ENCODE measurements at places on chromosomes 12 and 14.

GRCh38 chr12:12839873-12840579, 26.9 kb downstream of the DDX47 start:
- DNase-seq = peak; percentile 55

GRCh38 chr14:35341751-35342488, 49.7 kb downstream of the PSMA6 start:
- DNase-seq = peak; percentile 72

DNA sequence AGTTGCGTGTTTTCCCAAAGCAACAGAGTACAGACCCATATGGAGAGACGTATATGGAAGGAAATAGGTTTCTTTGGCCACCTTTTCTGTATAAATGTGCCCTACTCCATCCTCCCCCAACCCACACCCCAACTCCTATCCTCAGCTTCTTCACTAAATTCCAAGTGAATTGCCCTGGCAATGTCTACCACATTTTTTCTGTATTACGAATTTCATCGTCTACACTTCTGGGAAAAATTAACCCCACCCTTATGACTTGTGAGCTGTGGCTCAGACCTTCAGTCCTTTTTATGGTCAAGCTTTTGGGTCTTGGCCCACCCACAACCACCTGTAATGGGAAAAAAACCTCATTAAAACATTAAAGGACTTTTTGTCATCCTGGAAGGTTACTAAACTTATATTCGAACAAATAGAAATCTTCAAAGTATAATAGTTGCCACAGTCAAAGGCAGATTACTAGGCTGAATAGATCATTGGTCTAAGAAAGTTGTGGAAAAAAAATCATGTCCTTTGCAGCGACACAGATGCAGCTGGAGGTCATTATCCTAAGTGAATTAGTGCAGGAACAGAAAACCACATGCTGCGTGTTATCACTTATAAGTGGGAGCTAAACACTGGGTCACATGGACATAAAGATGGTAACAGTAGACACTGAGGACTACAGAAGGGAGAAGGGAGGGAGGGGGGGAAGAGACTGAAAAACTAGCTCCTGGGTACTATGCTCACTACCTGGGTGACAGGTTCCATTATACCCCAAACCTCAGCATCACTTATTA, 15.7 kb upstream of the NFKBIA start:
- no peak for DNase-seq

GRCh38 chr14:105120056-105120455, 48.5 kb downstream of the JAG2 start:
- DNase-seq = no peak

GRCh38 chr12:68158432-68158831, 1.1 kb downstream of the IFNG start:
- no peak for DNase-seq

DNA sequence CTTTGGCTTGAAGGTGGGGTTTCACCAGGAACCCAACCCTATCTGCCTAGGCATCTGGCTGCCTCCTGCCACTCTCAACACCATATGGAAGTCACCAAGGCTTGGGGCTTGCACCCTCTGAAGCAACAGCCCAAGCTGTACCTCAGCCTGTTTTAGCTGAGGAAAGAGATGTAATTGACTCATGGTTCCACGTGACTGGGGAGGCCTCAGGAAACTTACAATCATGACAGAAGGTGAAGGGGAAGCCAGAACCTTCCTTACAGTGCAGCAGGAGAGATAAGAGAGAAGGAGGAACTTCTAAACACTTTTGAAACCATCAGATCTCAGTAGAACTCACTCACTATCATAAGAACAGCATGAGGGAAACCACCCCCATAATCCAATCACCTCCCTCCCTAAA, 26.9 kb downstream of the GLIPR1L1 start:
- no peak for DNase-seq

- no peak for DNase-seq
Observed at GRCh38 chr12:24972078-24972477, 23.2 kb upstream of the BCAT1 start.

DNA sequence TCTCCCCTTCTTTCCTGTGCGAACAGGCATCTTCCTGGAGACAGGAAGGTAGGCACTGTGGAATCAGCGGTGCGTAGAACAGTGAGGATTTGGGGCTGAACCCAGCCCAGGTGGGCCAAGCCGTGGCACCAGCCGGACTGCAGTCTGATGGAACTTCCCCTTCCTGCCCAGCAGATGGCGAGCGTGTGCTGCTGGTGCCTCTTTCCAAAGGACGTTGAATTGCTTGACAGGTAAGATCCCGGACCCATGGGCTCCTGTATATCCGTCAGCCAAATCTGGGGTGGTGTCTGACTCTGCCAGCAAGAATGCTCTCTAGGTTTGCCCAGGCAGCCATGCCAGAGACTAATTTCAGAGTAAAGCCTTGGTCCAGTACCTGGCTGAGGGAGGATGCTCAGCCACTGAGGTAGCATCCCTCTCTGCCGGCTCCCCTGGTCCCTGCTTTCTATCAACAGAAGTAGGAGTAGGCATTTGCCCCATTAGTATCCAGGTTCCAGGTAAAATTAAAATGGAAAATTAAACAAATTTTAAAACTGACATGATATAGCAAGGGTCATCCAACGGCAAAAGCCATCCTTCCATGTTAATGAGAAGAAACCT, 21.1 kb upstream of the KCNA5 start:
- DNase-seq = peak; percentile 8

DNA sequence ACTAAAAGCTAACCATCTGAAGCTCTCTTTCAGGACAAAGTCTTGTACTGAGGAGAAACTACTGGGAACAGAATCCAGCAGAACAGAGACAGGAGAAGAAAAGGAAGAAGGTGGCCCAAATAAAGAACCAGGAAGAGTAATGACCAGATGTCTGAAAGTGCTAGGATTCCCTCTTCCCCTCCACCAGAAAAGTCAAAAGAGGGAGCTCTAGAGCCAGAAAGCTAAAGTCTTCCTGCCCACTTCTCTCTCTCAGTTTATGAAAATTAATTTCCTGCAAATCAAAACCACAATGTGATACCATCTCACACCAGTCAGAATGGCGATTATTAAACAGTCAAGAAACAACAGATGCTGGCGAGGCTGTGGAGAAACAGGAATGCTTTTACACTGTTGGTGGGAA, 47.2 kb downstream of the SPPL3 start:
- no peak for DNase-seq

- no peak for DNase-seq
Observed at GRCh38 chr12:6310771-6311610, 509 bp downstream of the PLEKHG6 start.

GRCh38 chr14:68730348-68730747, 62.5 kb downstream of the ZFP36L1 start:
- DNase-seq = no peak

- DNase-seq = no peak
Observed at GRCh38 chr12:89918172-89918846, 209.7 kb upstream of the ATP2B1 start.

DNA sequence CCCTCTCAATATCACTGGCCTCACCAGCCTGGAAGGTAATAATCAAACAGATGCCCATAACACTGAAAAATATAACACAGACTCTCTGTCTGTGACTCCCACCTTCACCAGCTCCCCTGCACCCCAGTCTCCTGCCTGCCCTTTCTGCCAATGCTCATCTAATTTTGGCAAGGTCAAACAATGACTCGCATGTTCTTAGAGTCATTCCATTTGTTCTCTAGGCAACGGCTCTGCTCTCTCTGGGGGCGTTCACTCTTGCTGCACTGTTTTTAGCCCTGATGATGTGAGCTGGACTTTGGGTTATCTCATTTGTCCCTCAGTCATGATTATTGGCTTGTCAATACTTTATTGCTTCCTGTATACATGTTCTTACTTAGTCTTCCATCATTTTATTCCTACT, 691.8 kb downstream of the FLRT2 start:
- DNase-seq = no peak

- DNase-seq = no peak
Observed at GRCh38 chr12:51351913-51352532, 5.5 kb upstream of the CELA1 start.

Data from epithelial cell of prostate (primary cell).